ENCODE measurements at places on chromosomes 13 and 19. TPM values are rescaled to one million over a fixed set of nuclear protein-coding genes. Genes with fewer than 3 reads are reported as not detected.
A peak's percentile ranks its signal among the peaks of the same experiment; 100 is the strongest.

IGFL1 gene
- total RNA-seq = not detected

UGGT2 gene
- 33.6 TPM for total RNA-seq

DAND5 gene
- total RNA-seq = not detected

SLITRK6 gene
- 42.3 TPM for total RNA-seq

MRI1 gene
- total RNA-seq = 18.6 TPM

ZNF729 gene
- not detected for total RNA-seq

LMTK3 gene
- 0.39 TPM for total RNA-seq

MTUS2 gene
- 0.05 TPM for total RNA-seq

ZNF470 gene
- total RNA-seq = 4.4 TPM

C1QTNF9B gene
- total RNA-seq = not detected

- peaks cover 2% of the 10 kb centered on the region for H3K27me3 ChIP-seq
- H3K4me3 ChIP-seq = no peak overlapping the region
- H3K4me1 ChIP-seq = no peaks in the 10 kb centered on the region
Measured at GRCh38 chr13:34412817-34413375, 529.2 kb upstream of the NBEA start.

DNA sequence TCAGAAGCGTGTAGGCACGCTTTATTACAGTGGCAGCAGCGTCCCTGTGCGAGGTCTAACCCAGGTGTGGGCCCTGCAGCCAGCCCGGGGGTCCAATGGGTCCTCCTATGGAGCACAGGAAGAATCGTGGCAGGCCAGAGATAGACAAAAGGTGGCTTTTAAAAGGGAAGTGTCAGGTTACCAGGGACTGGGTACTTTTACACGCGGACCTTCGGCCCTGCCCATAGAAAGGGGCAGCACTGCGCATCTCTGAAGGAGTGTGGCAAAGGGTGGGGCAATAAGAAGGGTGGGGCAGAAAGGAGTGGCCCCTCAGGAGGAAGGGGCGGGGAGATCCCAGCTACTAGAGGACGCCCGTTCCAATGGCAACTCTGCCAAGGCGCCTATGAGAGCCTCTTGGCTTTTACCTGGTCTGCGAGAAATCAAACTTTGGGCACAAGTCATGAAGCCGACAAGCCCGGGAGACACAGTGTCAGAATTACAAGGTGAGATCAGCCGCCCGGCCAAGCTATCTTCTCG lies 1419.8 kb downstream of the UQCRFS1 start:
- no peaks in the 10 kb centered on the region for H3K27me3 ChIP-seq
- H3K4me1 ChIP-seq = peaks cover 27% of the 10 kb centered on the region
- H3K36me3 ChIP-seq = peaks cover 21% of the 10 kb centered on the region
- H3K27ac ChIP-seq = peak overlapping the region; percentile 93
- peak; percentile 85 for DNase-seq

- no peaks in the 10 kb centered on the region for H3K4me1 ChIP-seq
- no peaks in the 10 kb centered on the region for H3K27me3 ChIP-seq
- H3K27ac ChIP-seq = no peak overlapping the region
Measured at GRCh38 chr13:112229445-112229844, 146.7 kb upstream of the SPACA7 start.

DNA sequence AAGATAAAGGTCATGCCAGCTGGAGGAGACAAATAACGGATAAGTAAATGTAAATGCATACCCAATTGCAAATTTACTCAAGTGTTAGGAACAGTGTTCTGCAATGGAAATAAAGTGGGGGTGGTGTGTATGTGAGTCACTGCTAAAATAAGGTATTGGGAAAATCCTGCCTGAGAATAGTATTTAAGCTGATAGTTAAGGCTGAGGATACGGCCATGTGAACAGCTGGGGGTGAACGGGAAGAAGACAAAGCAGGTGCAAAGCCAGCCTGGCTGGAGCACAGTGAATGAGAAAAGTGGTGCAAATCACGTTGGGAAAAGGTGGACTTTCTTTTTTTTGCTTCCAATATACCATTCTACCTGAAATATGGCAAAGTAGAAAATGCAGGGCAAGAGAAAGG lies 242.4 kb upstream of the SLC10A2 start:
- H3K36me3 ChIP-seq = no peaks in the 10 kb centered on the region
- H3K4me1 ChIP-seq = peaks cover 2% of the 10 kb centered on the region
- H3K27me3 ChIP-seq = no peaks in the 10 kb centered on the region
- no peak overlapping the region for H3K4me3 ChIP-seq
- no peak for DNase-seq

- H3K27ac ChIP-seq = no peak overlapping the region
- DNase-seq = no peak
- no peak overlapping the region for H3K4me3 ChIP-seq
Measured at GRCh38 chr19:6696239-6696820, 24.1 kb downstream of the C3 start.

- no peak overlapping the region for H3K27ac ChIP-seq
- no peak for DNase-seq
- no peaks in the 10 kb centered on the region for H3K36me3 ChIP-seq
- H3K27me3 ChIP-seq = no peaks in the 10 kb centered on the region
- no peak overlapping the region for H3K4me3 ChIP-seq
- peaks cover 4% of the 10 kb centered on the region for H3K4me1 ChIP-seq
Measured at GRCh38 chr13:64052521-64052920, 2636.9 kb upstream of the PCDH20 start.

GRCh38 chr13:79404361-79404760 lies 1.7 kb downstream of the RBM26 start:
- no peak for DNase-seq
- H3K4me3 ChIP-seq = no peak overlapping the region

- no peak for DNase-seq
- no peaks in the 10 kb centered on the region for H3K36me3 ChIP-seq
- no peaks in the 10 kb centered on the region for H3K4me1 ChIP-seq
- H3K27ac ChIP-seq = no peak overlapping the region
Measured at GRCh38 chr19:41548954-41549688, 26.8 kb upstream of the CEACAM21 start.

DNA sequence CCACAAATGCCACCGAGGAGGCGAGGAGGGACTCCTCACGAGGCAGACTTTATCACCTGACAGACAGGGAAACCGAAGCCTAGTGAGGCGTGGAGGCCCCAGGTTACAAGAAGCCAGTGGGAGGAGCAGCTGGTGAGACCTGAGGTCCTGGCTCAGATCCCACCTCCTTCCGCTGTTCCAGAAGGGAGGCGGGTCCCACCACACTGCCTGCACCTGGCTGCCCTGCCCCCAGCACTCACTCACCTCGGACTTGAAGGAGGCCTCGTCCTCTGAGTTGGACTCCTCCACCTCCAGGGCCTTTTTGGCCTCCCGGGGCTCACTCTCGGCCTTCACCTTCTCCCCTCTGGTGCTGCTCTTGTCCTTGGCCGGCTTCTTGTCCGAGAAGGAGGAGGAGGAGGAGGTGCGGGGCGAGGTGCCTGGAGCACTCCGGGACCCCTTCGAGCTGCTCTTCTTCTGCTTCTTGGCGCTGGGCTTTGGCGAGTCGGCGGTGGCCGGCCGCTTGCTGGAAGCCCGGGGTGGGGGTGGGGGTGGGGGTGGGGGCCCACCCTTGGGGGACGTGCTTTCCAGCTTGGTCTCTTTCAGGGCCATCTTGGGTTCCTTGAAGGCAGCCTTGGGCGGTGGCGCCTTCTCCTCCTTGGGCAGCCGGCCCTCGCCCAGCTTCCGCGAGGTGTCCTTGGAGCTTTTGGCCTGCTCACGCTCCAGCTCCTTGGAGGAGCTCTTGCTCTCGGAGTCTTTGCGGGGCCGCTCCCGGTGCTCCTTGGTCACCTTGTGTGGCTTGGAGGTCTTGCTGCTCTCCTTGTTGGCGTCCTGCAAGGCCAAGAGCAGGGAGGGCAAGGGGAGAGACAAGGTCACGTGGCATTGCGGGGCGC lies 57.7 kb downstream of the MLLT1 start:
- no peak overlapping the region for H3K4me3 ChIP-seq
- DNase-seq = no peak
- H3K27me3 ChIP-seq = no peaks in the 10 kb centered on the region

DNA sequence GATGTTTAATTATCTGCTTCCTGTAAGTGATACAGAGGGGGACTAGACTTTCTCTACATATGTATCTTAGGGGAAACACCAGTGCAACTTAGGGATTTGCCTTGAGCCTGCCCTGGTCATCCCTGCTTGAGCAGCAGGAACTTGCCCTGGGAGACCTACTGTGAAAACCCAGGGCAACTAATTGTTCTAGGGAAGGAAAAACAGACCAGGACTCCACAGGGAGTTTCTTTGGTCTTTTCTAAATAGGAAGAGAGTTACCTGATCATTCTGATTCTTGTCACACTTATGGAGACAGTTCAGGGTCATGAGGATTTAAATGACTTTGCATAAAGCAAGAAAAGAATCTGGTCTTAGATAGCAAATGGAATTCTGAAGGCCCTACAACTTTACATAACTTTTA lies 89.1 kb downstream of the WASF3 start:
- DNase-seq = no peak
- H3K27ac ChIP-seq = no peak overlapping the region
- H3K27me3 ChIP-seq = no peaks in the 10 kb centered on the region

- H3K27ac ChIP-seq = no peak overlapping the region
- H3K27me3 ChIP-seq = peaks cover 52% of the 10 kb centered on the region
- no peak for DNase-seq
- no peak overlapping the region for H3K4me3 ChIP-seq
Measured at GRCh38 chr13:114194853-114195252, 15.8 kb downstream of the CFAP97D2 start.

DNA sequence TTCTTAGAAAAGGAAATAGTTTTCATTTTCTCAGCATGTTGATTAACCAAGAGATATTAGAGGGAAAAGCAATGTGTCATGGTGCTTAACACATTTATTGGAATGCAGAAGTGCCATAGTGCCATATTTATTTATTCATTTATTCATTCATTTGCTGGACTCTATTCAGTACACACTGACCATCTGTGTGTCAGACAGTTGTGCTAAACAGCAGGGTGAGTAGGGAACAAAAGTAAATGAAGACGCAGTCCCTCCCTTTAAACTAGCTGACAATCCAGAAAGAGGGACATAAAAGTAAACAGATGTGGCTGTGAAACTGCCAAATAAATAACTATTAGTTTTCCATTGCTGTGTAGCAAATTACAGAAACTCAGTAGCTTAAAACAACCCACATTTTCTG lies 323.7 kb downstream of the MTUS2 start:
- H3K27me3 ChIP-seq = no peaks in the 10 kb centered on the region
- no peak for DNase-seq
- no peak overlapping the region for H3K27ac ChIP-seq
- no peaks in the 10 kb centered on the region for H3K36me3 ChIP-seq
- no peak overlapping the region for H3K4me3 ChIP-seq

GRCh38 chr13:90445179-90445578 lies 902.3 kb upstream of the MIR17HG start:
- no peaks in the 10 kb centered on the region for H3K27me3 ChIP-seq
- peak overlapping the region; percentile 43 for H3K4me3 ChIP-seq
- H3K36me3 ChIP-seq = peaks cover 7% of the 10 kb centered on the region
- peaks cover 47% of the 10 kb centered on the region for H3K4me1 ChIP-seq
- DNase-seq = no peak
- peak overlapping the region; percentile 86 for H3K27ac ChIP-seq

DNA sequence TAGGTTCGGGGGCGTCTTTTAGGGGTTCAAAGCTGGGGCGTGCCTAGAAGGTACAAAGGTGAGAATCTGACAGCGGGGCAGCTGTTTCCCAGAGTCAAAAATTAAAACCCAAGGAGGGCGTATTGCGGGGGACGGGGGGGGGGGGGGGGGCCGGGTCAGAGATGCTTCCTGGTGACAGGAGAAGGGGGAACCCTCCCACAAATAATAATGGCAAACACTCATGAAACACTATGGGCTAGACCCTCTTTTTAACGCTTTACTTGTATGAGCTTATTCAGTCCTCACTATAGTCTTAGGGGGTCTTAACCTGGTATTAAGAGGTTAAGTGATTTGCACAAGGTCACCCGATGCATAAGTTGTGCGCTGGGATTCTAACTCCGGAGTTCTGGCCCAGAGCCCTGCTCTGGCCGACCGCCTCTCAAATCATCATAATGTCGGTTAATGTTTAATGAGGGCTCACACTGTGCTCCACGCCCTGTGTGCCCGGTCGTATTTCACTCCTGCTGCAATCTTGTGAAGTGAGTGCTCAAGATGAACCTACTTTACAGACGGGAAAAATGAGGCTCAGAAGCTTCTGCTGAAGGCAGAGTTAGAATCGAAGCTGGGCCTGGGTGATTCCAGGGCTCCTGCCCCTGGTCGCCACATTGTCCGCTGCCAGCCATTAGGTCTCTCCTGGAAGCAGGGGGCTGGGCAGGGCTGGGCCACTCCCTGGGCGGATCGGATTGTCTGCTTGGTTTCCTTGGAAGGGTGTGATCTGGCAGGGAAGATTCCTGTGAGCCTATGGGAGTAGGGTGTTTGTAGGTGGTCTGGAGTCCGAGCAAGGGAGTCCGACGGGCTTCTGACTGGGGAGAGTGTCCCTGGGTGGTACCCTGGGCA lies 964 bp downstream of the PAK4 start:
- H3K4me3 ChIP-seq = peak overlapping the region; percentile 99
- no peak for DNase-seq
- H3K27me3 ChIP-seq = peaks cover 3% of the 10 kb centered on the region
- H3K4me1 ChIP-seq = peaks cover 50% of the 10 kb centered on the region

DNA sequence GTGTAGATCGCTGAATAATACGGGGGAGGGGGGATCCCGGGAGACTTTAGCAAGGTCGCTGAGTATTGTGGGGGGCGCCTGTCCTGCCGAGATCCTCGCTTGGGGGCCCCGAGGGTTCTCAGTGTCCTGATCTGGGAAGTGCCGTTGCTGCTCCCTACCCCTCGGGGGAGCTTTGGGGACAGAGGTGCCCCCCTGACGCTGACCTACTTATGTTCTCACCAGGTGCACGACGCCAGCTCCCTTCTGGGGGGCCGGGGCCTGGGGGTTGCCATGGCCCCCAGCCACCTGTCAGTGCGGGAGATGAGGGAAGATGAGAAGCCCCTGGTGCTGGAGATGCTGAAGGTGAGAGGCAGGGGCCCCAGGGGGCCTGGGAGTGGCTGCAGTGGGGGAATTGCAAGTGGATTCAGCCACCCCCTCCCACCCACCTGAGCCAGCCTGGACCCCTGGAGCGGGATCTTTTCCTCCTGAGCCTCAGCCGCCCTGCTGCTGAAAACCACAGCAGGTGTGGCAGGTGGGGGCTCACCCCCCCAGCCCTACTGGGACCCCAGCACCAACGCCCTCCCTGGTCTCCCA lies 537 bp downstream of the NAT14 start:
- H3K4me3 ChIP-seq = peak overlapping the region; percentile 75
- H3K27ac ChIP-seq = peak overlapping the region; percentile 82
- H3K4me1 ChIP-seq = peaks cover 31% of the 10 kb centered on the region
- no peaks in the 10 kb centered on the region for H3K36me3 ChIP-seq

GRCh38 chr13:76225815-76226489 lies 589.8 kb downstream of the LMO7 start:
- peaks cover 13% of the 10 kb centered on the region for H3K27me3 ChIP-seq
- no peak overlapping the region for H3K27ac ChIP-seq
- H3K4me1 ChIP-seq = no peaks in the 10 kb centered on the region
- no peaks in the 10 kb centered on the region for H3K36me3 ChIP-seq
- H3K4me3 ChIP-seq = no peak overlapping the region

DNA sequence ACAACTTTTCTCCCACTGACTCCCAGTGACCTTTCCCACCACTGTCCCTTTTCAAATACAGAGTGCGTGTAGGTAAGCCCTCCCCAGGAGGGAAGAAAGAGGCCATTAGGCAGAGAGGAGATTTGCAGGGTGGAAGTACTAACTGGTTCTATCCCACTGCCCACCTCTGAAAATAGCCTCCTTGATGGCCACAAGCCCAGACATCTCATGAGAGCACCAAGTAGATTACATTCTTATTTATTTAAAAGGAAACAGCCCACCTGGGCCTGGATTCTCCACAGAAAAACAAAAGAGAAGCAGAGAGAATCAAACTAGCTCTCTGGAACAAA lies 445.3 kb downstream of the FOXO1 start:
- H3K4me1 ChIP-seq = peaks cover 2% of the 10 kb centered on the region
- H3K27ac ChIP-seq = no peak overlapping the region
- no peak overlapping the region for H3K4me3 ChIP-seq
- H3K27me3 ChIP-seq = peaks cover 7% of the 10 kb centered on the region

- H3K4me3 ChIP-seq = no peak overlapping the region
- H3K27me3 ChIP-seq = no peaks in the 10 kb centered on the region
- H3K4me1 ChIP-seq = peaks cover 23% of the 10 kb centered on the region
- peaks cover 7% of the 10 kb centered on the region for H3K36me3 ChIP-seq
Measured at GRCh38 chr19:3382460-3383100, 16.2 kb downstream of the NFIC start.

All from osteocyte (in vitro differentiated cells).